ENCODE measurements at places on chromosomes 16 and 17.
A peak's percentile ranks its signal among the peaks of the same experiment; 100 is the strongest.

- no peak for DNase-seq
Measured at GRCh38 chr16:10883004-10883403, 6.0 kb downstream of the CIITA start.

DNA sequence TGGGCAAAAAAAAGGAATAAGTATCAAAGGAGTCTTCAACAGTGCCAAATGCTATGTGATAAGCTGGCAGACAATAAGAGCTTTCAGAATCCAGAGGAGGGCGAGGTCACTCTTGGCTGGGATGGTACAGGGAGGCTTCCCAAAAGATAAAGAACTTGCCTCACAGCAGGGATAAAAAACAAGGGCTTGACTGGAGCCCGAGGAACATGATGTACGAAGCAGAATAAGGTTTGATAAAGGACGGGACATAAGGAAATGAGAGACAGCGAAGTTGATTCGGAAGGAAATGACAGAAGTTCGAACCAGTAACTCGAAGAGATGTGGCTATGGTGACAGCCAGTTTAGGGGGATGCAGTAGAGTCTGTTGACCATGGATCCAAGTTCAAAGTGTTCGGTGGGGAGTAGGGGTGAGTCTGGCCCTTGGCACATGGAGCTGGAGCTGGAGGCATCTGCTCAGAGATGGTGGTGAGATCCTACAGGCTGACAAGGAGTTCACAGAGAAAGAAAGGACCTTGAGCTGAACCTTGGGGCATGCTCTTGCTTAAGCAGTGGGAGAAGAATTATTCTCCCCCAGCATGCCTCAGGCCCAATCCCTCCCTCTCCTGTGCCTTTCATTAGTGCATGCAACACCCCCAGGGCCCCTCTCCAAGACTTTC, 137.6 kb upstream of the RCVRN start:
- no peak for DNase-seq

GRCh38 chr16:6726621-6727020, 606.0 kb upstream of the RBFOX1 start:
- no peak for DNase-seq

GRCh38 chr16:79554912-79555311, 45.6 kb downstream of the MAF start:
- no peak for DNase-seq

GRCh38 chr17:17183744-17184143, 22.4 kb downstream of the PLD6 start:
- DNase-seq, result no peak

- no peak for DNase-seq
Measured at GRCh38 chr16:25093208-25094061, 18.1 kb upstream of the LCMT1 start.

- no peak for DNase-seq
Measured at GRCh38 chr16:85730186-85730465, 20.8 kb downstream of the C16orf74 start.

- DNase-seq, result no peak
Measured at GRCh38 chr17:79866791-79867518, 27.7 kb upstream of the CBX4 start.

DNA sequence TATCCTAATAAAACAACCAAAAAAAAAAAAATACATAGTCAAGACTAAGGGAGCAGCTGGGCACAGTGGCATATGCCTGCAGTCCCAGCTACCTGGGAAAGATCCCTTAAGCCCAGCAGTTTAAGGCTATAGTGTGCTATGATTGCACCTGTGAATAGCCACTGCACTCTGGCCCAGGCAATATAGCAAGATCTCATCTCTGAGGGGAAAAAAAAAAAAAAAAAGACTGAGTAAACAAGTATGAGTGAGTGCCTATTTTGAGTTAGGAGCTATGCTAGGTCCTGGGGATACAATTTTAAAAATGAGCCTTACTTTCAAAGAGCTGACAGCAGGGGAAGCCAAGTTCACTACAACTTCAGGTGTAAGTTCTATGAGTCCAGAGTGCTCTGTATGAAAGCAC, 55.4 kb downstream of the GRB2 start:
- no peak for DNase-seq

GRCh38 chr17:56505154-56505756, 88.2 kb upstream of the NOG start:
- DNase-seq, result no peak

DNA sequence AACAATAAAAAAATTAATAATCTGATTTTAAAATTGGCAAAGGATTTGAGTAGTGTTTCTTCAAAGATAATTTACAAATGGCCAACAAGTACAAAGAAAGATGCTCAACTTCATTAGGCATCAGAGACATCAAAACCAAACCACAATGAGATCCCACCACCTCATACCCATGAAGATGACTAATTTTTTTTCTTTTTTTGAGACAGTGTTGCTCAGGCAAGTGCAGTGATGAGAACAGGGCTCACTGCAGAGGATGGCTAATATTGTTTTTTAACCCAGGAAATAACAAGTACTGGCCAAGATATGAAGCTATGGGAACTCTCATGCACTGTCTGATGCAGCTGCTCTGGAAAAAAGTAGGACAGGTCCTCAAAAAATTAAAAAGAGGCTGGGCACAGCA, 14.9 kb downstream of the WDR45B start:
- DNase-seq, result no peak

GRCh38 chr16:3479654-3480216, 15.6 kb downstream of the C16orf90 start:
- DNase-seq, result no peak

GRCh38 chr16:56382901-56383355, 42.4 kb downstream of the AMFR start:
- no peak for DNase-seq

DNA sequence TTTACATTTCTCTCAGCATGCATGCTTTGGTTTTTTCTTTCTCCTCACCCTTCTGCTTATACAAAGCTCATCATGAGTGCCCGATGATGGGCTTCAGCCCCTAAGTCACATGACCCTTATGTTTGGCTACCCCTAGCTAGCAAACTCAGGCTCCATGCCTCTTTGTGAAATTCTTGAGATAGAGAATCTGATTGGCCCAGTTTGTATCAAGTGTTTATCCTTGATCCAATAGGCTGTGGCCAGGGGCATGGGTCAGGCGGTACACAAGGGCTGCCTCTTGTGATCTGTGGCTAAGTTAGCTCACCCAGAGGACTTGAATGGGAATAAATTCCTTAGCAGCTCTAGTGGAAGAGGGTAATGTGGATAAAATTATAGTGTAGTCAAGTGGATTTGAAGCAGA, 11.5 kb upstream of the TOX3 start:
- DNase-seq, result no peak

- no peak for DNase-seq
Measured at GRCh38 chr16:56885446-56886162, 20.6 kb downstream of the SLC12A3 start.

DNA sequence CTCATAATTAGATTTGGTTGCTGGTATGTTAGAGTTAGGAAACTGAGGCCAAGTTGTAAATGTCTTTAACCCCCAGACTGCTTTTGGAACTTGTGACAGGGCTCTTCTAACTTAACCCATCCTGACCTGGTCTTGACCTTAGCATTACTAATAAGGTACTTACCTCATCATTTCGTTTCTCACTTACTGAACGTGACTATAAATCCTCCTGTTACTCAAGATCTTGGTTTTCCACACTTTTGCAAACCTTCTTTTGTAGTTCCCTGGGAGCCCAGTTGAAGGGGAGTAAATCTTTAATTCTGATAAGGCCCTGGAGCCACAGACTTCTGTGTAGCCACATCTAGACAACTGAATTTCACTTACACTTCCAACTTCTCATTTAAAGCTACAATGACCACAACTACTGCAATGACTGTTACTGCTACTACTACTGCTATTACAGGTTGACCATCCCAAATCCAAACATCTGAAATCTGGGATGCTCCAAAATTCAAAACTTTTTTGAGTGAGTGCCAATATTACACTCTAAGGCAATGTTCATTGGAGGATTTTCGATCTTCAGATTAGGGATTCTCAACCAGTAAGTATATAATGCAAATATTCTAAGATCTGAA, 248.8 kb upstream of the TBX2 start:
- no peak for DNase-seq

GRCh38 chr16:89890200-89890599, 16.8 kb downstream of the TCF25 start:
- no peak for DNase-seq

- no peak for DNase-seq
Measured at GRCh38 chr17:49456183-49456965, 38.7 kb upstream of the NGFR start.

- no peak for DNase-seq
Measured at GRCh38 chr17:75241996-75242460, 19.4 kb downstream of the GGA3 start.

DNA sequence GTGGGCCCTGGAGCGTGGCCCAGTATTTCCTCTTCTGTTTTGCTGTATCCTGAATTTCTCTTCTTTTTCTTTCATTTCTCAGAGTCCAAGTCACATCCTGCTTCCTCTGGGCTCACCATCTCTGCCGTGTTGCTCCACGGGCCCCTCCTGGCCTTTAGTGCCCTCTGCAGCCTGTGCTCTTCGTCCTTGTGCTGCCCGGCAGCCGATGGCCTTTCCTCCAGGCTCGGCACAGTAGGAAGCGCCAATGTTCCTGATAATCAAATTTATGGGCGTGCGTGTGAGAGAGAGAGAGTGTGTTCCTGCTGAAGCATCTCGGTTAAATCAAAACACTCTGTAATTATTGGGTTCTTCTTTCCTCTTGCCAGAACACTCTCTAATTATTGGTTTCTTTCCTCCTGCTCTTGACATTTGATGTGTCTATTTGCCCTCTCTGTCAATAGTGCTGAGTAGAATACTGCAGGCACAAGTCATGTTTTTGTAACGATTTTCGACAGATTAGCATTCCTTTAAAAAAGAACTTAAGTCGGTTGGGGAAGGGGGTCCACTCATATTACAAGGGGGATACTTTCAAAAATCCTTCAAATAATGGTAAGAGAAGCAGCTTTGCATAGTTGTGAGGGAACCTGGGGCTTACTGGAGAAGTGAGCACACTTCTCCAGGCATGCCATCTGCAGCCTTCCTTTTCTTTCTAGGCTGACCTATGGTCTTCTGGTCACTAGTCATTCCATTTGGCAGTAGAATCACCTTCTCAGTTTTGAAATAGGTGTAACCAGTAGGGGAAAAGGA, 126.6 kb downstream of the RPTOR start:
- no peak for DNase-seq

- no peak for DNase-seq
Measured at GRCh38 chr17:75808905-75809621, 24.5 kb downstream of the UNK start.

- peak; percentile 41 for DNase-seq
Measured at GRCh38 chr16:80803339-80804055, 901 bp downstream of the CDYL2 start.

GRCh38 chr16:81353895-81354294, 39.1 kb downstream of the GAN start:
- DNase-seq, result no peak

GRCh38 chr17:17810084-17810894, 26.5 kb downstream of the SREBF1 start:
- no peak for DNase-seq

DNA sequence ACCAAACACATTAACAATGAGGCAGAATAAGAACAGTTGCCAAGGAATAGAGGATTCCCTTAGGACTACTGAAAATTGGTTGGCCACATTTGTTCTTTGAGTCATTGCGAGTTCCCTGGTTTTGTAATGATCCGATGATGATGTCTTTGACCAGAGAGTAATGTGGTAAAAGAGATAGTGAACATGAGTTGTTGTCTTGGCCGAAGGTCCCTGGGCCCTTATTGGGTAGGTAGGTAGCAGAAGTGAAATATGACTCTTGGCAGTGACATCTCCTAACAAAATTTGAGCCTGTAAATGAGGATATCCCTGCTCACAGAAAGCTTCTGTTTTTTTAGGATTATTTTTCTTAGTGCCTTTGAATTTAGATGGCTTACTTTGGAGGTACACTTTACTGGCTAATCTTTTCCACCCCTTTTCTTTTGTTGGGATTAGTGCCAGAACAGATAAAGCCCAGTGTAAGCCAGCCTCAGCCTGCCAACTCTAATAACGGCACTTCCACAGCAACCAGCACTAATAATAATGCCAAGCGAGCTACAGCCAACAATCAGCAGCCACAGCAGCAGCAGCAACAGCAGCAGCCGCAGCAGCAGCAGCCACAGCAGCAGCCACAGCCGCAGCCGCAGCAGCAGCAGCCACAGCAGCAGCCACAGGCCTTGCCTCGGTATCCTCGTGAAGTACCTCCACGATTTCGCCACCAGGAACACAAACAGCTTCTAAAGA, 47.2 kb downstream of the TNRC6A start:
- DNase-seq, result no peak

DNA sequence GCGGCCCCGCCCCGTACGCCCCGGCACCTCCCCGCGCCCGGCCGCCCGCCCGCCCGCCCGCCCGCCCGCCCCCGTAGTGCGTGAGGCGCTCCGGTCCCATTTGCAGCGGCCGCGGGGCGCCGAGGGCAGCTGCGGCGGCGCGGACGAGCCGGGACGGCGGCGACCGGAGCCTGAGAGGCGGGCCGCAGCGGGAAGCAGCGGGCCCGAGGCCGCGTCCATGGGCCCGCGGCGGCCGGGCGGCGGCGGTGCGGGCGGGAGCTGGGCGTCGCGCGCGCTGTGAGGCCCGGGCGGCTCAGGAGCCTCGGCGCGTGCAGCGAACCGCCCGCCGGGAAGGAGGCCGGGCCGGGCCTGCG, at the start of gene MPRIP:
MPRIP (plus strand) TSS at position 74 of the 353 bp plus-strand sequence. CDS start 392 bp downstream, outside the sequence.
- no peak for DNase-seq

GRCh38 chr17:70787721-70788300, 618.5 kb downstream of the KCNJ2 start:
- DNase-seq, result no peak

DNA sequence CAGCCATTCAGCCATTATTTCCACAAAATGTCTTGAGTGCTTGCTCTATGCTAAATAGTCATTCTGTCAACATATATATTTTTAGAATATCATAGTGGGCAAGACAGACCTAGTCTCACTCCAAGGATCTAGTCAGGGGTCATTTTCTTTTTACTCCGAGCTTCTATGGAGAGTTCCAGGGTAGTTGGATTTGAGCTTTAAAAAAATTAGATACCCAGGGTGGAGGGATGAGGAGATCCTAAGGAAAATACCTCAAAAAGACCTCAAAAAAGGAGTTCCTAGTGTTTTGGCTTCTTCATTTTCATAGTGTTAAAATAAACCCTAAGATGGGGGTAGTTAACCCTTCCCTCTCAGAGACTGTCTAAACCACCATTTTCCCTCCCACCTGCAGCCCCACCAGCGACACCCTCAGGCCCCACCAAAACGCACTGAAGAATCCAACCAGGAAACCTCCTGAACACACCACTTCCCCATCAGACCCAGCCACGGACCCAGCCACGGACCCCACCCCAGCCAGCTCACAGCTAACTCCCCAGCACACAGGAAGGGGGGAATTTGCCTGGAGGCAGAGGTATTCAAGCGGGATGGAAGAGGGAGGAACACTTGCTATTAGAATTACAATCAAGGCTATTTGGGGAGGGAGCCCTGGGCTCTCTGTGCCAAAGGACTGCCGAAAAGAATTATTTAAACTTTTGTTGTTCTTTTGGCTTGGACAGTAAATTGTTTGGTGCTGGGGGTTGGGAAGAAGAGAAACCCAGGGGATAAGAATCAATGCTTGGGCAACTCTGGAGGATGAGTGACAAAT, 2.2 kb downstream of the ETV4 start:
- no peak for DNase-seq

GRCh38 chr16:17106243-17106791, 364.4 kb downstream of the XYLT1 start:
- no peak for DNase-seq

GRCh38 chr17:48459070-48459844, 29.2 kb upstream of the SKAP1 start:
- DNase-seq, result no peak

- DNase-seq, result no peak
Measured at GRCh38 chr17:32485261-32486110, 1.3 kb upstream of the CDK5R1 start.

GRCh38 chr17:12987120-12987519, 30.7 kb downstream of the ELAC2 start:
- no peak for DNase-seq

GRCh38 chr17:13491916-13492736, 109.6 kb downstream of the HS3ST3A1 start:
- DNase-seq, result no peak
